ENCODE measurements at places on chromosomes 2 and 18. TPM values are rescaled to one million over a fixed set of nuclear protein-coding genes. Genes with fewer than 3 reads are reported as not detected.

The ADCYAP1 gene
- not detected for total RNA-seq

The IL37 gene
- total RNA-seq, result not detected

The ANKRD30B gene
- total RNA-seq, result not detected

The LBH gene
- total RNA-seq, result 1.2 TPM

The IL36A gene
- not detected for total RNA-seq

The RESP18 gene
- not detected for total RNA-seq

The CHST10 gene
- 6.7 TPM for total RNA-seq

The SDC1 gene
- 1,408 TPM for total RNA-seq

The RTTN gene
- 31.5 TPM for total RNA-seq

The SCN3A gene
- total RNA-seq, result not detected

The ALPG gene
- total RNA-seq, result not detected
